Right cardiac atrium (tissue), 5 donors: ENCODE measurements at places on chromosomes 6 and 20. TPM values are rescaled to one million over a fixed set of nuclear protein-coding genes. Genes with fewer than 3 reads are reported as not detected.

- no peak for DNase-seq
Measured at GRCh38 chr20:15890407-15890982, 682.8 kb downstream of the KIF16B start.

The RAET1L gene
- not detected for total RNA-seq

The MEI4 gene
- total RNA-seq = 1.8 TPM

The CASS4 gene
- 0.79 TPM for total RNA-seq

GRCh38 chr6:54700158-54700557 lies 146.4 kb upstream of the FAM83B start:
- DNase-seq = no peak

DNA sequence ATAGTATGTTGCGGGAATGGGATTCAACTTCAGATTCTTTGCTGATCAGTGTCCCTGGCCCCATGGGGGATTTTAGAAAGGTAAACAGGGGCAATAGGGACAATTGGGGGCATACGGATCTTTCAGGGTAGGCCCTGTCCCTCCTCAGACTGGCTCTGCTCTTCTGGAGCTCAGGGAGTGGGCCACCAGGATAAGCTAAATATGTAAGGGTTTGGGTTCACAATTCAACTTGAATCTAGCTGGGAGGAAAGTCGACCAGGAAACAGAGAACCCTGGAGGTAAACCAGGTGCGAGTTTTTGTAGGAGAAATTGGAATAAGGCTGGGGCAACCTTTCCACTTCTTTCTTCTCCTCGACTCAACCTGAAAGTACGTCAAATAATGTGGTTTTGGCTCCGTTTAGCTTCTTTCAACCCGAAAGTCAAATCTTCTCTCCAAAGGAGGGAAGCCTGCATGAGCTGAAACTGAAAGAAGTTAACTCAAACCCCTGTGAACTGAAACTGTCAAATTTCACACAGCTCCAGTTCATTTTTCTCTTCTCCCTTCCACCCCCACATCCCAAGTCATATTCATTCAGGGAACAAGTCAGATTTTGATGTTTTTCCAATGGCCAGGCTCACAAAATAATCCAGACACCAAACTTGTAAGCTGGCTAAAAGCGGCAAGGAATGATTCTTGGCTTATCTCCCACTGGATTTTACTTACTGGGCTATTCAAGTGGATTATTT lies 278.2 kb downstream of the CLIC5 start:
- DNase-seq = no peak

DNA sequence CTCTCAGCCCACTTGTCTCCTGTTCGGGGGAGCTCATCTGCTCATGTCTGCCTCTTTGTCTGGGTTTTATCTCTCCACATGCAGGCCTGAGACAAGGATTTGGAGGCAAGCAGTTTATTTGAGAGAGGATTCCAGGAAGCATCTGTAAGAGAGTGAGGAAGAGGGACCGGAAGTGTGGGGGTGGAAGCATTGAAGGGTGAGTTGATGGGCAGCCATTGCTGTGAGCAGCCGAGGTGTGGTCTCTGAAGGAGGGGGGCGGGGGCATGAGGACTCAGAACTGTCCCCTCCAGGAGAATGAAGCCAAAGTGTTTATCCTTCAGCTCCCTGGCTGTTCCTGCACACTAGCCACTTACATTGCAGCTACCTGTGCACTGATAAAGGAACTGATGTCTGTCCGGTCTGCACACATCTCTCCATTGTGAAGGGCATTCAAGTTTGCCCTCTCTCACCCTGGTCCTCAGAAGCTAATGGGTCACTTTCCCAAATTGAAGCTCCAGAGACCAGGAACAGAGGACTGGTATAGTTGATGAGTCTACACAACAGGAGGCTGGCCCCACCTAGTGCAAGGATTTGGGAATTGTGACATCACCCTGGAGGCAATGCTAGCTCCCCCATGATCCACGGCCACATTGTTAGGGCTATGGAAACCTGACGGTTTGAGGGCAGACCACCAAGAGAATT lies 100.5 kb upstream of the FOXA2 start:
- no peak for DNase-seq

The CEP162 gene
- 4.7 TPM for total RNA-seq

DNA sequence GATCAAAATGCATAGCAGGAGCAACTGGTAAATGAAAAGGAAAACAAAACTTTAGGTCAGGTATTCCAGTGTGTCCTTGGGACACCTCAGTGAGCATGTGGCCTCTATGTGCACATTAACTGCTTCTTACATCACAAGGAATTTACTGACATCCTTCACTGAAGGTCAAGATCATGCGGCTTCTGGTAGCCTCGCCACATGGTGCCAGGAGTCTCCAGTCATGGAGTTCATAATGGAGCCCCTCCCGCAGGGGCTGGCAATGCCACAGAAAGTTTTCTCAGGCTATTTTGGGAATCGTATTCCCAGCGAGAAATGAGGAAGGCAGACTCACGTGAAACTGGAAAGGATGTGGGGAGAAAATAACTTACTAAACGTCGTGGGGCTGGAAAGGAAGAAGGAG lies 19.7 kb upstream of the SLC22A3 start:
- DNase-seq = no peak

DNA sequence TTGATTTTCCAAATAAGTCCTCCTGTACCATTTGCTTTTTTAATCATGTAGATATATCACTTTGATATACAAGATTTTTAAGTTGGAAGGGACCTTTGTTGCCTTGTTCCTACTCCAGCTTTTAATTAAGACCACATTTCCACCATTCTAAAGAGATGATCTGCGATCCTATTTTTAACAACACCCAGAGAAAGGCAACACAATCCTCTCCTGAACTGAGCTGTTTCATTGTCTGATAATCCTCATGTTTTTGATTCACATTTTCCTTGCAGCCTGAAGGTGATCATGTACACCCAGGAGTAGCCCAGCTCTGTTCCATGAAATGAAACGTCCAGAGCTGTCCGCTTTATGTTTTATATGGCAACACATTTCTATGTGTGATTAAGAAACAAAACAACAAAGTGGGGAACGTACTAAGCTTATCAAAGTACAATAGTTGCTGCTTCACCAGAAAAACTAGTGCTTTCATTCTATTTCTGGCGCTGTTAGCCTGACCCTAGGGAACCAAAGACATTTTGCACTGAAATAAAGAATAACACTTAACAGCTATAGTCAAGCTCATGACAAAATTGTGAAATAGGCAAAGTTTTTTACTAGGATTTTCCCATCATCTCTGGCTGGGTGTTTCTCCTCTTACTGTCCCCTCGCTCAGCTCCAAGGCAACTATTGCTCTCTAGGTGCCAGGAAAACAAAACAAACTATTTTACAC lies 22.6 kb upstream of the TRAF3IP2 start:
- no peak for DNase-seq

The SOX18 gene
- total RNA-seq = 41.6 TPM
